ENCODE measurements at places on chromosomes 7 and 10. TPM values are rescaled to one million over a fixed set of nuclear protein-coding genes. Genes with fewer than 3 reads are reported as not detected.

Gene UCN3
- total RNA-seq = not detected

Gene OR9A2
- total RNA-seq = not detected

Gene GDF2
- total RNA-seq = not detected

Gene COL17A1
- total RNA-seq = 0.06 TPM

Gene GPC2
- total RNA-seq = 3.2 TPM

Gene NRCAM
- 14.8 TPM for total RNA-seq

Gene CCZ1
- total RNA-seq = 76.3 TPM

Gene FZD1
- total RNA-seq = 8.4 TPM

Gene MMD2
- not detected for total RNA-seq

Gene AKR1D1
- not detected for total RNA-seq

Data from glomerular endothelial cell (primary cell).